ENCODE measurements at places on chromosomes 1 and 21. TPM values are rescaled to one million over a fixed set of nuclear protein-coding genes. Genes with fewer than 3 reads are reported as not detected.

DNA sequence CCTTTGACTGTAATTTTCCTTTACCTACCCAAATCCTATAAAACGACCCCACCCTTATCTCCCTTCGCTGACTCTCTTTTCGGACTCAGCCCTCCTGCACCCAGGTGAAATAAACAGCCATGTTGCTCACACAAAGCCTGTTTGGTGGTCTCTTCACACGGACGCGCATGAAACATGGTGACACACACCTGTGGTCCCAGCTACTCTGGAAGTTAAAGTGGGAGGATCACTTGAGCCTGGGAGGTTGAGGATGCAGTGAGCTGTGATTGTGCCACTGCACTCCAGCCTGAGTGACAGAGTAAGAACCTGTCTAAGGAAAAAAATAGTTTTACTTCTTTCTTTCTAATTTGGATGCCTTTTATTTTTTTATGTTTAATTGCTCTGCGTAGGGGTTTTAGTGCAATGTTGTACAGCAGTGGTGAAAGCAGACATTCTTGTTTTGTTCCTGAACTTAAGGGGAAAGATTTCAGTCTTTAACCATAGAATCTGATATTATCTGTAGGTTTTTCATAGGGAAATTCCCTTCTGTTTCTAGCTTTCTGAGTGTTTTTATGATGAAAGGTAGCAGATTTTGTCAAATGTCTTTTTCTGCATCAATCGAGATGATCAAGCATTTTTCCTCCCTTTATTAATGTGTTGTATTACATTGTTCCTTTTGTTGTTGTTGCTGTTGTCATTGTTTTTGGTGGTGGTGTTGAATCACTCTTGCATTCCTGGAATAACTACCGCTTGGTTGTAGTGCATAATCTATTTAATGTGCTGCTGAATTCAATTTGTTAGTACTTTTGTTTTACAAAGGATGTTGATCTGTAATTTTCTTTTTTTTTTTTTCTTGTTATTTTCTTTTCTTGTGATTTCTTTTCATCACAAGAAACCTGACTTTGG lies 497.4 kb downstream of the DISC1 start:
- H3K27ac ChIP-seq: no peak overlapping the region
- DNase-seq: no peak
- H3K4me3 ChIP-seq: no peak overlapping the region
- no peaks in the 10 kb centered on the region for H3K27me3 ChIP-seq

Gene RAD54L
- 34.7 TPM for total RNA-seq

- peaks cover 23% of the 10 kb centered on the region for H3K27me3 ChIP-seq
- no peak overlapping the region for H3K4me3 ChIP-seq
- H3K4me1 ChIP-seq: no peaks in the 10 kb centered on the region
Observed at GRCh38 chr1:157995583-157996169, 2.2 kb downstream of the KIRREL1 start.

Gene TNFRSF8
- 114 TPM for total RNA-seq

GRCh38 chr1:24715658-24716057 lies 29.6 kb upstream of the CLIC4 start:
- no peaks in the 10 kb centered on the region for H3K27me3 ChIP-seq
- no peak for DNase-seq
- no peaks in the 10 kb centered on the region for H3K36me3 ChIP-seq
- no peak overlapping the region for H3K27ac ChIP-seq

DNA sequence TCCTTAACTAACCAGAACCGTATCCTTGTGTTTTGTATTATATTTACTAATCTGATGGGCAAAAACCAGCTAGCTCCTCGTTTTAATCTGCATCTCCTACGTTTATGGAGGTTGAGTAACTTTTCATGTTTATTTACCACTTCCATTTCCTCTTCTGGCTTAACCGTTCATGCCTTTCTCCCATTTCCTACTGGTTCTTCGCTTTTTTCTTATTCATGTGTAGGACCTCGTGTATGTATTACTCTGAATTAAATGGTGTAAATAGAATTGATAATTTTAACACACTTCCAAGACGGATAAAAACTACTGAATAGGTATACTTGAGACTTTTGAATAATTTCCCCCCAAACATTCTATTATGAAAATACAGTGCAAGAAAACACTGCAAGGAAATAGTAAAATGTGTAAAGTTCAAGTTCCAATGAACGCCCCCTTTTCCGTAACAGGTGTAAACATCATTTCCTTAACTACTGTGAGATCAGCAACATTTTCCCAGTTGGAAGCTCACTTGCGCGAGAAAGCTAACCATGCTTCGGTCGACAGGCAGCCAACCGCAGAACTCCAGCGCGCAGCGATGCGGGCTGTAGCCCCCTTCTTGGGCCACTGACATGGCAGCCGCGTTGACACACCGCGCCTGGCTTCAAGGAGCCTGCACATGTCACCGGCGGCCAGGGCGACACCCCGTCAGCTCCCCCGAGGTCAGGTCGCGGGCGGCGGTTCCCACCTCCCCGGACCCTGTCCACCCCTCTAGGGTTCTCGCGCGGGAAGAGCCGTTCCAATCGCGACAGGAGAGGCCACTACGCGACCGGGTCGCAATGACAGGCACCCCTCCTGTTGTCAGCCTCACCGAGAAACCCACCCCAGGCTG lies 816 bp downstream of the EDEM3 start:
- DNase-seq: no peak
- peak overlapping the region; percentile 87 for H3K27ac ChIP-seq
- no peaks in the 10 kb centered on the region for H3K4me1 ChIP-seq
- no peaks in the 10 kb centered on the region for H3K36me3 ChIP-seq
- peak overlapping the region; percentile 82 for H3K4me3 ChIP-seq
- H3K27me3 ChIP-seq: no peaks in the 10 kb centered on the region

- H3K27me3 ChIP-seq: no peaks in the 10 kb centered on the region
- peaks cover 26% of the 10 kb centered on the region for H3K4me1 ChIP-seq
- DNase-seq: no peak
- H3K36me3 ChIP-seq: no peaks in the 10 kb centered on the region
Observed at GRCh38 chr1:15953791-15954241, 22.1 kb downstream of the ZBTB17 start.

GRCh38 chr21:37415939-37416338 lies 49.4 kb downstream of the DYRK1A start:
- H3K27me3 ChIP-seq: no peaks in the 10 kb centered on the region
- H3K36me3 ChIP-seq: no peaks in the 10 kb centered on the region
- no peak overlapping the region for H3K4me3 ChIP-seq
- H3K27ac ChIP-seq: peak overlapping the region; percentile 63

GRCh38 chr21:34812504-34813265 lies 143.9 kb downstream of the CLIC6 start:
- no peak overlapping the region for H3K4me3 ChIP-seq
- H3K4me1 ChIP-seq: peaks cover 12% of the 10 kb centered on the region
- H3K27me3 ChIP-seq: no peaks in the 10 kb centered on the region
- DNase-seq: no peak
- H3K36me3 ChIP-seq: no peaks in the 10 kb centered on the region
- H3K27ac ChIP-seq: no peak overlapping the region

DNA sequence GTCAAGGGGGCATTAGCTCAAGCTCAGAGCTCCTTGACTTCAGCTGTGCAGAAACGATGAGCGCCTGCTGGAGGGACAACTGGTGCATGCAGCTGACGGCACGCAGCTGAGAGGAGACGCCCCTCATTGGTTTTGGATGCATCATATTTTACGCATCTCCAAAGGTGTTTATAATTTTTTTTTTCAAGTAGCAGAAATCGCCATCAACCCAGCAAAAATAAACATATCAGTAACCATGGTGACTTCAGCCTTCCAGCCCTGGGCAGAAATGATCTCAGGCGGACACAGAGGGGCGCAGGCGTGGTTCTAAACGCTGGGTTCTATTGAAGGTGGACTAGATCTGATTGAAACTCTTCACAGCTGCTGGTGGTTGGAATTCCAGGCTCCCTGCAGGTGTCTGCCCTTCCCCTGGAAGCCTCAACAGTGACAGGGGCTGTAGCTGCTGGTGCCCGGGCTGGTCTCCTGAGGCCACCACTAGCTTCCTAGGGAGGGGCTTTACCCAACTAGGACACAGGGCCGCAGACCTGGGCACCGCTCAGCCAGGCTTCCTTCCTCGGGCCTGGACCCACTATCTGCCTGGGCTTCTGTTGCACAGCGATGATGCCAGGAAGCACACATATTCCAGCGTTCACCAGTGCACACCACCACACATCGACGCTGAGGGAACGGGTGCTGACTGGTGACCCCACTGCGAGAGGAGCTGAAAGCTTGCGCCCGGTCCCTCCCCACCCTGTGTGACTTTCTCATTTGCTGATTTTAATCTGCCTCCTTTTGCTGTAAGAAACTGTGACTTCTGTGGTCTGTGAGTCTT lies 63.7 kb upstream of the ABCG1 start:
- no peak for DNase-seq
- H3K4me3 ChIP-seq: no peak overlapping the region
- no peaks in the 10 kb centered on the region for H3K4me1 ChIP-seq
- no peak overlapping the region for H3K27ac ChIP-seq
- peaks cover 3% of the 10 kb centered on the region for H3K27me3 ChIP-seq

Gene GNAT2
- 0.92 TPM for total RNA-seq

DNA sequence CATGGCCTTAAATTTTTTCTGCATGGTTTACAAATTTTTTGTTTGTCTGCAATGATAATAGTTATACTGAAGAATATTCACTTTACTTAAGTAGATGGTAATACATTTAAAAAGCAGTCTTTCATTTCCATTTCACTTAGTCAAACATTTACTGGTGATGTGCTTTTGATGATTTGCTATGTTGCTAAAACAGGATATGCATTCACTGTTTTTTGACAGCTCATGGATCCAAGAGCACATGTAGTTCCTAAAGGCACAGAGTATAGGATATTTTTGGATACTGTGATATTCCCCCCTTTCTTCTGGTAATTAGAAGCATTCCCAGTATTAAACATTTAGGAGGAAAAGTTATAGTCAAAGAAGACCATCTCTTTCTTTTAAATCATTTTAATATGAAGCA lies 45.9 kb downstream of the RAP1A start:
- no peak overlapping the region for H3K4me3 ChIP-seq
- no peaks in the 10 kb centered on the region for H3K27me3 ChIP-seq
- H3K4me1 ChIP-seq: peaks cover 12% of the 10 kb centered on the region

DNA sequence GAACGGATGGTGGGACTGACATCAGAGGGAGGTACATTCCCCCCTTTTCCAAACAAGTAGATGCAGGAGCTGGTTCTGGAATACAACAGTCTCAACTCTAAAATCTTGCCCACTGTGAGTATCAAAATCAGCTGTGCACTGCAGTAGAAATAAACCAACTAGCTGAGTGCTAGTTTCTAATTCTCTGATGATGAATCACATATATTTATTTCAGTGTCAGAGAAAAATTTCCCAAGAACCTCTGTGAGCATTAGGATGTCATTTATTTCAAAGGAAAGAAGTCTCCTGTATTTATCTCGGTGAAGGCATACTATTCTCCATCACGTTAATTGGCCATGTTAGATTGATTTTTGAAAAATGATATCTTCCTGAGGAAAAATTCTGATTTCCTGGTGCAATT lies 67.1 kb downstream of the LHX9 start:
- H3K4me3 ChIP-seq: no peak overlapping the region
- H3K27ac ChIP-seq: no peak overlapping the region
- H3K4me1 ChIP-seq: no peaks in the 10 kb centered on the region
- no peak for DNase-seq
- H3K36me3 ChIP-seq: no peaks in the 10 kb centered on the region

DNA sequence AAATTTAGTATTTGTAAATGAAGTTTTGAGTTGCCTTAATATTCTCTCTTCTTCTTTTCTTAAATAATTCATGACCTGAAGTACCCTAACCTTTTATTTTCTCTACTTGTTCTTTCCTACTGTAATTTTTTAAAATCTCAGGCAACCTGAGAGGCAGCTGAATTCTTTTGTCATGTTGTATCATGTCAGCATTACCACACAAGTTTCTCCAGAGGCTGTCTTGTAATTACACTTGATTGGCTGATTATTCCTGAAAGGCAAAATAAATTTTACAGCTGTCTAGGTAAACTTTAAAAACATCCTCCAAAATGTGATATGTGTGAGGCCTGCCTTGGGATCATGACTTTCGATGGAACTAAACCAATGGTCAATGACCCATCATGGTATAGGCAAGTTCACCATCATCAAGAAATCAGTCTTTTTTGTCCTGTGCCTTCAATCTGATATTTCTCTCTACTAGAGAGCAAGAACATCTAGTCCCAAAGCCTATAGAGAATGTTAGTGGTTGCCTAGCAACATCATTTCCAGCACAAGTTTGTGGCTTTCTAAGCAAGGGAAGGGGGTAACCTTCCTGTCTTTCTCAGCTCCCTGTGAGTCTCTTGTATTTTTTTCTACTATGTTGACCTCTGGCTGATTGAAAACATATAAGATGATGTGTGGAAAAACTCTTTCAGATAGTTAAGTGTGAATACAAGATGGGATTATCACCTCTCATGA lies 115.5 kb downstream of the GABPA start:
- no peak for DNase-seq
- H3K27ac ChIP-seq: no peak overlapping the region
- H3K27me3 ChIP-seq: no peaks in the 10 kb centered on the region
- H3K4me1 ChIP-seq: no peaks in the 10 kb centered on the region
- H3K36me3 ChIP-seq: no peaks in the 10 kb centered on the region

Gene COL8A2
- total RNA-seq: 0.08 TPM

Gene NHLH1
- total RNA-seq: 0.80 TPM

- no peaks in the 10 kb centered on the region for H3K36me3 ChIP-seq
- H3K4me3 ChIP-seq: no peak overlapping the region
- H3K4me1 ChIP-seq: no peaks in the 10 kb centered on the region
- H3K27me3 ChIP-seq: no peaks in the 10 kb centered on the region
Observed at GRCh38 chr21:41322496-41323382, 6.1 kb downstream of the FAM3B start.

Gene VASH2
- 29.2 TPM for total RNA-seq

GRCh38 chr21:44391345-44392091 lies 38.1 kb downstream of the TRPM2 start:
- H3K36me3 ChIP-seq: no peaks in the 10 kb centered on the region
- DNase-seq: no peak
- no peaks in the 10 kb centered on the region for H3K27me3 ChIP-seq
- no peak overlapping the region for H3K27ac ChIP-seq
- no peaks in the 10 kb centered on the region for H3K4me1 ChIP-seq

Gene NCAM2
- total RNA-seq: 0.13 TPM

- DNase-seq: no peak
- 0 out of 2 replicates have a peak, but pooled peaks cover 1% of the 10 kb centered on the region for H3K4me1 ChIP-seq
- H3K36me3 ChIP-seq: no peaks in the 10 kb centered on the region
- H3K4me3 ChIP-seq: no peak overlapping the region
Observed at GRCh38 chr1:211553549-211553948, 25.4 kb downstream of the SLC30A1 start.

Gene SEC16B
- total RNA-seq: 0.10 TPM

Gene PDC
- not detected for total RNA-seq

Gene AURKAIP1
- 210 TPM for total RNA-seq

Gene PCP4L1
- total RNA-seq: 3.6 TPM

DNA sequence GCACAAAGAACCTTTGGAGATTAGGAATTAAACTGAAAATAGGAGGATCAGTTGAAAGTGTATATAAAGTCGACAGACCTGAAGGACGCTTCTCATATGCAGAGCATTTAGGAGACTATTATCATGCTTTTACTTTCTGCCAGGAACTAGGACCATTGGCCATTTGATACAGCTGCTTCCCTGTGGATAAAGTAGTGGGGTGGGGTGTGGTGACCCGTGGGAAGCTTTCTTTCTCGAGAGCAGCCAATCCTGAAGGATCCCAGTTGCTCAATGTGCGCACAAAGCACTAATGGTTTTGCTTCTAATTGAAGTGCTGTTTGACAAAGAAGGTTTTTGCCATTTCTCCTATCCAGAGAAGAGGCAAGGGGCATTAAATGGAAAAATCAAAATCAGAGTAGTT lies 14.9 kb upstream of the CD55 start:
- no peaks in the 10 kb centered on the region for H3K27me3 ChIP-seq
- no peaks in the 10 kb centered on the region for H3K4me1 ChIP-seq
- H3K36me3 ChIP-seq: no peaks in the 10 kb centered on the region
- no peak for DNase-seq
